CD4-positive, CD25-positive, alpha-beta regulatory T cell (primary cell): ENCODE measurements at places on chromosomes 5 and 9.

GRCh38 chr5:180618487-180618828, 27.2 kb upstream of the SCGB3A1 start:
- no peak overlapping the region for H3K4me3 ChIP-seq
- DNase-seq, result no peak
- peaks cover 6% of the 10 kb centered on the region for H3K4me1 ChIP-seq
- H3K27me3 ChIP-seq, result no peaks in the 10 kb centered on the region
- H3K36me3 ChIP-seq, result no peaks in the 10 kb centered on the region

- H3K27me3 ChIP-seq, result no peaks in the 10 kb centered on the region
- H3K4me1 ChIP-seq, result no peaks in the 10 kb centered on the region
- H3K36me3 ChIP-seq, result no peaks in the 10 kb centered on the region
- no peak overlapping the region for H3K27ac ChIP-seq
- no peak for DNase-seq
These were observed 125.3 kb downstream of the ADAMTS2 start for GRCh38 chr5:179219661-179220620.

DNA sequence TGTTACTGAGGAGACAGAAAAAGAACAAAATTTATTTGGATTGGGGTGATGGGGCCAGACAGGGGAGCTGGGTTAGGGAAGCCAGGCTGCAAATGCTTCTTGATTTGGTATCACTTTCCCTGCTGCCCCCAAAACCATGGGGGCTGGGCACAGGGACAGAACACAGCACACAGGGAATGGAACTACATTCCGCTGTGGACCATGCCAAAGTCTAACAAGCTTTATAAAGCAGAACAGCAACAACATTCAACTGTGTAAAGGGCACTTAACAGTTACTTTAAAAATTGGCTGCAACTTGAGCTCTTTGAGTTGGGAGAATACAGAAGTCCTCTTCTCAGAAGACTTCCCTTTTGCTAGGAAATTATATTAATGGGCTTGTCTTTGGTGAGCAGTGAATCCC, 23.8 kb downstream of the C5orf58 start:
- H3K27ac ChIP-seq, result no peak overlapping the region
- H3K4me3 ChIP-seq, result no peak overlapping the region

- peaks cover 79% of the 10 kb centered on the region for H3K36me3 ChIP-seq
- H3K27ac ChIP-seq, result no peak overlapping the region
- DNase-seq, result no peak
- no peaks in the 10 kb centered on the region for H3K4me1 ChIP-seq
These were observed 50.7 kb downstream of the NIPAL4 start for GRCh38 chr5:157510682-157511081.

- H3K27me3 ChIP-seq, result no peaks in the 10 kb centered on the region
- H3K4me3 ChIP-seq, result no peak overlapping the region
- H3K4me1 ChIP-seq, result peaks cover 7% of the 10 kb centered on the region
- DNase-seq, result no peak
- no peak overlapping the region for H3K27ac ChIP-seq
These were observed 21.0 kb downstream of the NIPBL start for GRCh38 chr5:36897616-36898015.

- peaks cover 96% of the 10 kb centered on the region for H3K36me3 ChIP-seq
- peaks cover 19% of the 10 kb centered on the region for H3K4me1 ChIP-seq
- no peak overlapping the region for H3K4me3 ChIP-seq
- no peaks in the 10 kb centered on the region for H3K27me3 ChIP-seq
These were observed 25.2 kb downstream of the CYFIP2 start for GRCh38 chr5:157290981-157291711.

- DNase-seq, result no peak
- no peaks in the 10 kb centered on the region for H3K27me3 ChIP-seq
- H3K4me1 ChIP-seq, result no peaks in the 10 kb centered on the region
- no peaks in the 10 kb centered on the region for H3K36me3 ChIP-seq
These were observed 23.5 kb upstream of the ATG10 start for GRCh38 chr5:81948349-81948748.

GRCh38 chr5:124866355-124867136, 120.1 kb upstream of the ZNF608 start:
- no peaks in the 10 kb centered on the region for H3K4me1 ChIP-seq
- no peaks in the 10 kb centered on the region for H3K27me3 ChIP-seq
- H3K36me3 ChIP-seq, result no peaks in the 10 kb centered on the region
- no peak for DNase-seq

GRCh38 chr5:120091376-120091948, 372.6 kb upstream of the PRR16 start:
- H3K27me3 ChIP-seq, result no peaks in the 10 kb centered on the region
- H3K36me3 ChIP-seq, result no peaks in the 10 kb centered on the region
- H3K27ac ChIP-seq, result no peak overlapping the region
- DNase-seq, result no peak

- H3K27me3 ChIP-seq, result no peaks in the 10 kb centered on the region
- H3K27ac ChIP-seq, result no peak overlapping the region
- no peak overlapping the region for H3K4me3 ChIP-seq
- H3K4me1 ChIP-seq, result no peaks in the 10 kb centered on the region
- no peaks in the 10 kb centered on the region for H3K36me3 ChIP-seq
These were observed 106.1 kb upstream of the FGF10 start for GRCh38 chr5:44495280-44495679.
